Naive thymus-derived CD8-positive, alpha-beta T cell (primary cell): ENCODE measurements at places on chromosomes 2 and 18. TPM values are rescaled to one million over a fixed set of nuclear protein-coding genes. Genes with fewer than 3 reads are reported as not detected.
A peak's percentile ranks its signal among the peaks of the same experiment; 100 is the strongest.

ACVR1C gene
- 3.3 TPM for total RNA-seq

MBP gene
- total RNA-seq, result 108 TPM

SCN9A gene
- total RNA-seq, result not detected

NCKAP5 gene
- not detected for total RNA-seq

GRCh38 chr2:241358470-241358869, 2.4 kb downstream of the FARP2 start:
- H3K27ac ChIP-seq, result peak overlapping the region; percentile 9
- H3K4me1 ChIP-seq, result peaks cover 39% of the 10 kb centered on the region
- DNase-seq, result no peak
- H3K36me3 ChIP-seq, result peaks cover 2% of the 10 kb centered on the region
- no peak overlapping the region for H3K4me3 ChIP-seq

GRCh38 chr2:78782196-78782595, 243.3 kb upstream of the REG3G start:
- no peak overlapping the region for H3K4me3 ChIP-seq
- DNase-seq, result no peak
- H3K27ac ChIP-seq, result no peak overlapping the region
- H3K36me3 ChIP-seq, result no peaks in the 10 kb centered on the region
- H3K4me1 ChIP-seq, result no peaks in the 10 kb centered on the region

DNA sequence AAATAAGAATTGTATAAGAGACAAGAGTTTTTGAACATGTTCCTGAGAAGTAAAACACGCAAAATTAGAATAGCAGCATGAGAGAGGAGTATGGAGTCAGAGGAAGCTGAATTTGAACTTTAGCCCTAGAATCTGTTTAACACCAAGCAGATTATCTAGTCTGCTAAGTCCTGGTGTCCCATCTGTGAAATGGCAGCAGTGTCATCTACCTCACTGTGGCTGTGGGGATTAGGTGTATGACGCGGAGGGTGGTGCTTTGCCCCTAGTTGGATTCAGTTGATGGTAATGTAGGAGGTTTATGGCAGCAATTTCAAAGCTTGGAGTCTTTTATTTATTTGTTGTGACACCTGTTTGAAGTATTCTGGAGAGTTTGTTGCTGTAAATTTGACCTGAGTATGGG, 79.2 kb downstream of the ZNF532 start:
- DNase-seq, result no peak
- H3K4me3 ChIP-seq, result no peak overlapping the region
- H3K4me1 ChIP-seq, result no peaks in the 10 kb centered on the region
- no peak overlapping the region for H3K27ac ChIP-seq
- H3K36me3 ChIP-seq, result peaks cover 2% of the 10 kb centered on the region
- H3K27me3 ChIP-seq, result peaks cover 17% of the 10 kb centered on the region

DNA sequence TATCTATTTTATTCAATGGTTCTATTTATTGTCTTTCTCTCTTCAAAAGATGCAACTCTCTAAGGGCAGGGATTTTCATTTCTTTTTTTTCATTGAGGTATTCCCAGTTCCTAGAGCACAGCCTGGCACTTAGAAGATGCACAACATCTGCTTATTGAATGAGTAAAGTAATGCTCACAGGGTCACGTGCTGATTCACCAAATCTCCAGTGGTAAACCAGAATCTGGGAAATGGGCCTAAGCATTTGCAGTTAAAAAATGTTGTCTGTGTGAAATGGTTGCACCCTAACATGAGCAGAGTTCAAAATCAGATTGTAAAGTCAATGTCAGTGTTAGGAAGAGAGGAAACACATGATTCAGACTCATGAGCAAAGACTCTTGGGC, 15.8 kb downstream of the SLC8A1 start:
- no peak overlapping the region for H3K4me3 ChIP-seq
- no peaks in the 10 kb centered on the region for H3K27me3 ChIP-seq
- H3K27ac ChIP-seq, result no peak overlapping the region
- no peaks in the 10 kb centered on the region for H3K4me1 ChIP-seq
